ENCODE measurements at places on chromosomes 2 and 18.

DNA sequence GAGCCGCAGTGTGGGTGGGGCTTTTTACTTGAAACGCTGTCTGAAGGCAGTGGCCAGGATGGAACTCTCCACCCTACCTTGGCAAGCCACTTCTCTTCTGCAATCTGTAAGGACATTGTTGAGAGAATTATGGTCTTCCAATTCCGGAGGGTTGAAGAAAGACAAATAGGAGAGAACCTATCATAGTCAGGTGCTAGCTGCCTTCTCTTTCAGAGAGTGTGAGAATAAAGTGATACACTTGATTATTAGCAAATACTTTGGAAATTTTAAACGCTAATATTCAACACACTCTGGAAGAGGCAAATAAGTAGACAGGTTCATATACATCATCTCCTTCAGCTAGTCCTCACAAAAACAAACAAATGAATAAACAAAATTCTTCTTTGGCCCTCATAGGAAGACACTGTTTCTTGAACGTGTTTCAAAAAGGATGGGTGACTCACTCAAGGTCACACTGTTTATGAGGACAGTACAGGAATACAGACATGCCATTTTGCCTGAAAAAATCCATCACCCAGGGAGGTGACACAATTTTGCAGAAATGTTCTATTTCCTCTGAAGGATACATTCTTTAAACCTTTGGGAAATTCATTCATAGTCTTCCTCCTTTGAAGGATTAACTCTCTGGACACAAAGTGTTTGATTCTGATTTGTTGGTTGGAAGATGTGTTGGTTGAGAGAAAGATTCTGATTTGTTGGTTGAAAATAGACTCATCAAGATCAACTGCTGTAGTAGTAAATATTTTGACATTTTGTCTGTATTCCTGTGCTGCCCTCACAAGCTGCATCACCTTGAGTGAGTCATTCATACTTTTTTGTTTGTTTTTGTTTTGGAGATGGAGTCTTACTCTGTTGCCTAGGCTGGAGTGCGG, 2.2 kb upstream of the IL1RN start:
- DNase-seq, result no peak

- peak; percentile 36 for DNase-seq
Measured at GRCh38 chr18:51537487-51537886, 340.0 kb upstream of the MEX3C start.

GRCh38 chr2:11082880-11083279, 72.4 kb upstream of the SLC66A3 start:
- no peak for DNase-seq

DNA sequence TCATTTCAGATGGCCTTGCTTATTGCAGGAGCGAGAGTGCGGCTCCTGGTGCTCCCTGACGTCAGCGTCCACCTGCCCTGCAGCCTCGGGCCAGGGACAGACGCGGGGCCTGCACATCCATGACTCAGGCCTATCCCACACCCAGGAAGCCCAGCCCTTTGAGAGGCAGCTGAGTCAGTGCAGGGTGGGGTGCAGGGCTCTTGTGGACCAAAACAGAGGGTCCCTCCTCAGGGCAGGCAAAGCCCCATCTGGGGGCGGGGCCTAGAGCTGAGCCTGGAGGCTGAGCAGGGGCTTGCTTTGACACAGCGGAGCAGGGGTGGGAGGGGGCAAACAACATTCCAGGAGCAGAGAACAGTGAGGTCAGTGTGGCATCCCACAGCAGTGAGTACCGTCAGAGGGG, 7.7 kb upstream of the ARHGEF4 start:
- DNase-seq, result no peak

- DNase-seq, result no peak
Measured at GRCh38 chr2:100742277-100743254, 77.4 kb upstream of the NPAS2 start.

DNA sequence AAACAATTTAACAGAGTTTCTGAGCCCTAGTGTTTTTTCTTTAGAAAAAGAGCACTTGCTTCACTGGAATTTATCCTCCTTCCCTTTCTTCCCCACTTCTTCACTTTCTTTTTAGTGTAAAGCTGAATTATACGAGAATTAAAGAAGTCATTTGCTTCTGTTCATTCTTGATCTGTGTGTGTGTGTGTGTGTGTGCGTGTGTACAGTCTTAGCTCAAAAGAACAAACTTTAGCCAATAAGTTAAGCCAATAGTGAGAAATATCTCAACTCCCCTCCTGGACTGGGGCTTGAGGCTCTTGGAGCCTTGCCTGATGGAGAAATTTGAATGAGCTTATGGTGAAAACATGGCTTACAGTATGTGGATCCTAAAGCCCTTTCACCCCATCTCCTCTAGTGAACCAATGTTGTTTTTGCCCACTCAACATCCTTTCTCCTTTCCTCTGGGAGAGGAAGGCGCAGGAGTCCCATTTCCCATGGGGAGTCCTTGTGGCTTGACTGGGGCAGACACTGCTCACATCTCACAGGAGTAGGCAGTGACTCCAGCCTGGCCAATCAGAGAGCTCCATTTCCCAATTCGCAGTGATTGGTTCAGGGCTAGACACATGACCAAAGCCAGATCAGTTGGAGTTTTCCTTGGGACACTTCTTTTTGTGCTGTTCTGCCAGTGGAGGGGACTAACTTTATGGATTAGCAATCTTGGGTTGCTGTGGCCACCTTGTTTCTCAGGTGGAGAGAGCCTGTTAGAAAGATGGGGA, 16.3 kb upstream of the MYO3B start:
- no peak for DNase-seq

DNA sequence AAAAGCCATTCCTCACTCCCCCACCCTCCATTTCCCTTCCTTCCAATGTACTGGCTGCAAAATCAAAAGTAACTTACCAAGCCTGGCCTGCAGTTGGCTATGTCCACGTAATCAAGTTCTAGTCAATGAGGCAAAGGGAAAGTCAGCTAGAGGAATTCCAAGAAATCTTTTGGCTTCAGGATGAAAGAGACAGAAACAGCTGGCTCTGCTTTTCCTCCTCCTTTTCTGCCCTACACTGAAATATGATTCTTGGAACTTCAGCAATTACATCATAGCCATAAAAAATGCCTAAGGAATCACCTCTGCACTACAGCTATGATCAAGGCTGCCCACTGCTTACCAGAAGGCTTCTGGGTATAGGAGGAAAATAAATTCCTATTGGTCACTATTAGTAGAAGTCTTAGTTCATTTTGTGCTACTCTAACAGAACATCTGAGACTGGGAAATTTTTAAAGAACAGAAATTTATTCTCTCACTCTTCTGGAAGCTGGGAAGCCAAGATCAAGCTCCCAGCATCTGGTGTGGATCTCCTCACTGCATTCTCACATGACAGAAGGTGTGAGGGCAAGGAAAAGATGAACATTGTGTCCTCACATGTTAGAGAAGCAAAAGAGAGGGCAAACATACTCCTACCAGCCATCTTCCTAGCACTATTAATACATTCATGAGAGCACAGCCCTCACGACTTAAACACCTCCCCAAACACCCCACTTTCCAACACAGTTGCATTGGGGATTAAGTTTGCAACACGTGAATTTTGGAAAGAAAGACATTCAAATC, 219.9 kb downstream of the TMX3 start:
- no peak for DNase-seq

All from NCI-H1105 (cell line).